ENCODE measurements at places on chromosomes 4 and X. TPM values are rescaled to one million over a fixed set of nuclear protein-coding genes. Genes with fewer than 3 reads are reported as not detected.

Gene SH3BGRL
- 132 TPM for total RNA-seq

Gene TKTL2
- total RNA-seq = not detected

Gene PCGF3
- total RNA-seq = 84.1 TPM

Gene IGFBP7
- 2,270 TPM for total RNA-seq

Gene BCORL1
- 6.2 TPM for total RNA-seq

Gene DCAF8L1
- not detected for total RNA-seq

Gene ASB5
- total RNA-seq = not detected

Gene LCORL
- 14.9 TPM for total RNA-seq

Gene RTL9
- not detected for total RNA-seq

DNA sequence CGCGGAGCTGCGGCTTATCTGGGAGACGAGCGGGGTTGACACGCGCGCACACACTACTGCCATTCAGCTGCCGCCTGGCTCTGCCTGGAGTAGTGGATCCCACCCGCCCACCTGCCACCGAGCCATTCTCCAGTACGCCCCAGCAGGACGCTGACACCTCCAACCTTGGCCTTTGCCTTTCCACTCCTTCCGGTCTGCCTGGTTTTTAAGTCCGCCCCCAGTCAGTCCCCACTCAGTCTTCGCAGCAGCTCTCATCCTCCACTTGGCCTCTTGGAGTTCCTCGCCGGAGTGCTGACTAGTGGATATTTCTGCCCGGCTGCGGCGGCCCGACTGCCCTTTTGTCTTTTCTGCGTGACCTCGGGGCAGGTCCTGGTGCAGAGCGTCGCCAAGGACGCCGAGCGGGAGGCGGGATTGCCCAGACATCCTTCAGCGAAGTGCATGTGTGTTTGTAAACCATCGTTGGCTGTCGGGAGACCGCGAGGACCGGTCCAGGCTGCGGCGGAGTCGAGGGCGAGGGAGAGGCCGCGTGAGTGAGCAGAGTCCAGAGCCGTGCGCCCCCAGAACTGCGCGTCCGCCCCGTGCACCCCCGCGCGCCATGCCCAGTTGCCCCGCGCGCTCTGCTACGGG is 1.1 kb downstream of the SLIT2 start:
- no peak for DNase-seq

- DNase-seq = peak; percentile 10
Measured at GRCh38 chr4:136863756-136864155, 668.5 kb downstream of the PCDH18 start.

- no peak for DNase-seq
Measured at GRCh38 chr4:145182222-145182621, 1.8 kb upstream of the OTUD4 start.

GRCh38 chrX:374596-374995 is 12.1 kb downstream of the PPP2R3B start:
- DNase-seq = no peak

- DNase-seq = no peak
Measured at GRCh38 chr4:57117491-57117890, 7.3 kb upstream of the IGFBP7 start.

DNA sequence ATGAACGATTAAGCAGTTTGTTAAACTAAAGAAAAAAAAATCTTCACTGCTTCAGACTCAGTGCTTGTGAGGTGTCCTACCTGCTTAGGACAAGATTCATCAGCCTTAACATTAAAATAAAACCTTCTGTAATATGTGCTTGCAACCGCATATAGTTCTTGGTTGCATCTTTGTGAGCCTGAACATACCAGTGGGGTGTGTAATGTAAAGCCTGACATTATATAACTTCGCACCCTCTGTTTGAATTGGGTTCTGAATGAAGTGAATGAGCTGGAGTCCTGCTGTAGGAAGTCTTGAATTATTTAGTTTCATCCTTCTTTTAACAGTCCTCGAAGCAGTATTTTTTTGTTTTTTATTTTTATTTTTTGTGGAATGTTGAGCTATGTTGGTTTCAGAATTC is 3.1 kb downstream of the KDM6A start:
- DNase-seq = no peak

DNA sequence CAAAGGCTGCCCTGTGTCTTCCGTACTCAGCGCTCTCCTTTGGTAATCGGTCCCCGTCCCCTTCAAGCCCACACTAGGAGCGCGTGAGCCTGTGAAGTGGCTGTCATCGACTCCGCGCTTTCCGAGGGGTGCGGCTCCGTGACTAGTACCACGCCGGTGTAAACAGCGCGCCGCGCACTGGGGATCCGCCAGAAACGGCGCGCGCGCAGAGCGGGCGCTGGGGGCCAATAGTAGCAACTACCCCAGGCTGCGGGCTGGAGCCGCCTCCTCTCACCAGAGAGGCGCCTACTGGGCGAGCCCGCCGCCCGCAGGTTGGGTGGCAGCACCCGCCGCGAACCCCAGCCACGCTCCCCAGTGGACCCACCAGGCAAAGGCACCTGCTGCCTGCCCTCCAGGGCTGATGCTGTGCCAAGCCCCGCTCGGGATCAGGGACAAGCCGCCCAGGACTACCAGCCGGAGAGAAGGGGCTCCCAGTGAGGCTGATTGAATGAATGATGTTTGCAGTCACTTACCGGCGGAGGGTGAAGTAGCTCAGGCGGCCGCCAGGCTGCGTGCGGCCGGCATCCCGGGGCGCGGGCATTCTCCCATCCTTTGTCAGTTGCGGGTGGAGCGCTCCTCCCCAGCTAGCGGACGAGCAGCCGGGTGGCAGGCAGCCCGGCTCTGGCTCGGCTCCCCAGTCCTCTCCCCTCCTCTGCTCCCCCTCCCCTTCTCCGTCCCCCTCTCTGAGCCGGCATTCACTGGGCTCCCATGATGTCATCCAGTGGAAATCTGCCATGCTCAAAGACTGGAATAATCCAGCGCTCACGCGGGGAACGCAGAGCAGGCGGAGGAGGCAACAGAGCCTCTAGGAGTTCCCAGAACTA is 370.3 kb upstream of the SMIM31 start:
- no peak for DNase-seq

DNA sequence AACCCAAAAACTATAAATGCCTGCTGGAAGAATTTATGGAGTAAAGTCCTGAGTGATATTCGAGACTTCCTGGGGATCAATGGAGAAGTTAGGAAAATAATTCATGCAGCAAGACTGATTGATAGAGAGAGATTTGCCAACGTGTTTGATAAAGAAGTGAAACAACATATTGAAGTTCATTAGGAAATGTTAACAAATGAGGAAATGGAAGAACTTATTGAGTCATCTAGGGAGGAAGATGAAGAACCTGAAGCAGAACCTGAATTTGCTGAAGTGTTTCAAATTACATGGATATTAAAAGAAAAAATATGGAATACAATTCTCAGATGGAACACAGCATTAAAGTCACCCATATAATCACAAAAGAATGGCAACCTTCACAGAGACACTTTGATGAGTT is 39.0 kb downstream of the DDX60 start:
- no peak for DNase-seq

- no peak for DNase-seq
Measured at GRCh38 chr4:184317234-184317918, 99.7 kb upstream of the ENPP6 start.

DNA sequence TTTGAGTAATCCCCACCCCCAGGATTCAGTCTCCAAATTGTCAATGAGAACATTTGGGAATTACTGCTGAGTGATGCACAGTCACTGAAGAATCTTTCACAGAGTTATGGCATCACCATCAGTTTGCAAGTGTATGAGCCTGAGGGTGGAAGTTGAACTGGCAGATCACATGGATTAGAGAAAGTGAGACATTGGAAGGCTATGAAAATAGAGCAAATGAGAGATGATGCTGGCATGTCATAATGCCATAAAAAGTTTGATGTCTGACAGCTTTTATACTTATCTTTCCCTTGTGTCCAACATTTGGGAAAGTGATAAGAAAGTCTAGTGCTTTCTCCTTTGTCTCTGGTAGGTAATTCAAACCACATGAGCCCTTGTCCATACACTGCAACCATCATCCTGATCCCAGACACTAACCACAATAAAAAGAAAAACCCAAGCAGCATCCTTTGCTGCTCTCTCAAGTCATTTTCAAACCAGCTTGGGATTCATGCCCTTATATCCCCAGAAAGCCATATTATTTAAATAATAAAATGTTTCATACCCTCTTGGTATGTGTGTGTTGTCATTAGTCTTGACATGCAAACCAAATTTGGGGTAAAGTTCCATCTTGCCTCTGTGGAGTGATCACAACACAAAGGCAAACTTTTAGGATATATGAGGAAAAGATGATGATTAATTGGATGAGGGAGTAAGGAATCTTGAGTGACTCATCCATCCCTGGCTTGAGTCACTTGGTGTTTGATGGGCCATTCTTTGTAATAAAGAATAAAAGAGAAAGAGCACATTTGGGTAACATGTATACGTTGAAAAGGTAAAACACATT is 438.9 kb downstream of the GRXCR1 start:
- DNase-seq = no peak
